ENCODE measurements at places on chromosomes 2 and 18.
A peak's percentile ranks its signal among the peaks of the same experiment; 100 is the strongest.

- no peak for DNase-seq
These were observed 90.0 kb downstream of the DSEL start for GRCh38 chr18:67426486-67426885.

DNA sequence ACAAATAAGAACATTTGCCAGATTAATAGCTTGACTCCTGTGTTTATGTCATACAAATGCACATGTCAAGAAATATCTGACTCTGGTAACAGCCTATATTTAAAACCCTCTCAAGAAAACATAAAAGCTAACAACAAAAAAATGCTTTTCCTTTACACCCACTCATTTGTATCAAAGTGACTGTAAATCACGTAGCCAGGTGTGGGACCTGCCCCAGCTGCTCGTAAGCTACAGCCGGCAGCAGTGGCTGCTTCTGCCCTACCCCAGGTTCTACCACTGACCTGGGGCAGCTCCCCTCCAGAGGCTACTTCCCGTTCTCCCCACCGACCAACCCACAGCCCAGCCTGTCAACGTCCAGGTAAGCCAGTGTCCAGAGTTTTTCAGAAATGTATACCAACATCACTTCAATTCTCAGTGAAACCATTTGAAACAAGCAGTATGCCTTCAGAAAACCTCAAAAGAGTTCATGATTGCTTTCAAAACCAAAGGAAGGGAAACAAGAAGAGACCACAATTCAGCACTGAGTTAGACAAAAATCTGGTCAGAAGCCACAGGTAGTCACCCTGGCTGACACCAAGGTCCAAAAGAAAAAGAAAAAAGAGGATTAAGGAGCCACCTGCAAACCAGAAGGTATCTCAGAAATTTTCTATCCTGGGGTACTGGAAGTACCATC is 40.4 kb downstream of the KIDINS220 start:
- DNase-seq: no peak

DNA sequence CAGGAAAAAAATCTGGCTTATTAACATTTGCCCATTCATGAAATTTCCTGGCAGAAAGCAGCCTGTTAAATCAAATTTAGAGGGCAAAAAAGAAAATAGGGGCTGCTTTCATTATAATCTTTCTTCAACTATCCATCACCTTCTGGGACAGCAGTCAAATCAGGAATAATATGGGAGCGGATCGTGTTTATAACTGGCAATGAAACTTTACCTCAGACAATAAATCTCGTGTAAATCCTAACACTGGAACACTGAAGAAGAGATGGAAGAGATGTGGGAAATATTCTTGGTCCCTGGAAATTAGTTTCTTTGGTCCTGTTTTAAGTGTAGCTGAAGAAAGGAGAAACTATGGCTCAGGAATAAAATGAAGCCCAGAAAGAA is 77.5 kb upstream of the SERTAD2 start:
- DNase-seq: no peak

- no peak for DNase-seq
These were observed 292.1 kb downstream of the SLC4A3 start for GRCh38 chr2:219919506-219919905.

GRCh38 chr2:120779781-120780283 is 44.2 kb downstream of the GLI2 start:
- peak; percentile 71 for DNase-seq
